Stimulated activated CD4-positive, alpha-beta T cell treated with anti-CD3 and anti-CD28 coated beads, Interleukin-1b, Interleukin-23, amount 100 ng/mL, for 24 hours (primary cell): ENCODE measurements at places on chromosomes 2 and 18.
A peak's percentile ranks its signal among the peaks of the same experiment; 100 is the strongest.

GRCh38 chr2:7405861-7406715 is 488.9 kb downstream of the RNF144A start:
- no peak for DNase-seq

GRCh38 chr2:178579006-178579405 is 98.7 kb downstream of the PLEKHA3 start:
- DNase-seq: no peak

DNA sequence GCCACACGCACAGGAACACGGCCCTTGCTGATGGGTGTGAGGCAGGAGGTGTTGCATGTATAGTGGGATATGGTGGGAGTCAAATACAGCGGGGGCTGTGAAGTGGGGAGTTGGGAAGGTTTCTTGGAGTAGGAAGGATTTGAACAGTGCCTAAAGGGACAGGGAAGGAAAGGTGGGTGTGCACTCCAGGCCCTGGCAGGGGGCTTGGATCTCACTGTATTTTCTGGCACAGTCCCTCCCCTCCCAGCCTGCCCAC is 6.9 kb downstream of the RAB31 start:
- DNase-seq: no peak

DNA sequence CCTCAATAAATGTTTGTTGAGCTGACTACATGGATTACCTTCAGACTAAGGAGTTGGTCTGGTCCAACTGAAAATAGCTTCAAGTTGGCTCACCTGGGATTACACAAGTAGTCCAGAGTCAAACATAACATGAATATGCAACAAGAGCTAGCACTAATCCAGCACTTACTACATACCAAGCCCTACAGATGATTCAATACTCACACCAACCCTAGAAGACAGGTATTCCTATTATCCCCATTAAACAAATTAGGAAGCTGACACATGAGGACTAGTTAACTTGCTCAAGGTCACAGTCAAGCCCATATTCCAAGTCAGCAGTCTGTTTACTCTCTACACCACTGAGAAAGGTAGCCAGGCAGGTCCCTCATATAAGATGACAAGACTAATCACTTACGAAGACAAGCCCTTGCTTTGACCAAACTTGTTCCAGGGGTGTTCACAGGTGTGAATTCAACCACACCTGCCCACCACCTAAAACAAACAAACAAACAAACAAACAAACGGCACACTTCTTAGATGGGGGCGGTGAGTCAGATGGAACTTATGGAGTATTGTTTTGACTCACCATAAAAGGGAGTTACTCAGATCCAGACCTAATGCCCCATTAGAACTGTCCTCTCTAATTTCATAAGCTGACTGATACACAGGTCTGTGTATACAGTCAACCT is 29.1 kb downstream of the TMEM131 start:
- DNase-seq: no peak

GRCh38 chr2:122261911-122262310 is 506.5 kb downstream of the TSN start:
- no peak for DNase-seq

DNA sequence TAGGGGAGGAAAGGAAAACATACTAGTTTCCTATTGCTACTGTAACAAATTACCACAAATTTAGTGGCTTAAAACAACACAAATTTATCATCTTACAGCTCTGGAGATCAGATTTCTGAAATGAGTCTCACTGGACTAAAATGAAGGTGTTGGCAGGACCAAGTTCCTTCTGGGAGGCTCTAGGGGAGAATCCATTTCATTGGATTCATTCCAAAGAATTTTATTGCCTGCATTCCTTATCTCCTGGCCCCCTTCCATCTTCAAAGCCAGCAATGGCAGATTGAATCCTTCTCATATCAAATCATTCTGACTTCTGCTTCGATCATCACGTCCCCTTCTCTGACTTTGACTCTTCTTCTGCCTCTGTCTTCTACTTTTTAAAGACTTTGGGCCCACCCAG is 250.9 kb downstream of the IRS1 start:
- no peak for DNase-seq

- DNase-seq: no peak
These were observed 76.7 kb downstream of the PHLPP1 start for GRCh38 chr18:62792016-62792415.

- no peak for DNase-seq
These were observed 65.6 kb downstream of the ATP8B1 start for GRCh38 chr18:57737400-57738060.

DNA sequence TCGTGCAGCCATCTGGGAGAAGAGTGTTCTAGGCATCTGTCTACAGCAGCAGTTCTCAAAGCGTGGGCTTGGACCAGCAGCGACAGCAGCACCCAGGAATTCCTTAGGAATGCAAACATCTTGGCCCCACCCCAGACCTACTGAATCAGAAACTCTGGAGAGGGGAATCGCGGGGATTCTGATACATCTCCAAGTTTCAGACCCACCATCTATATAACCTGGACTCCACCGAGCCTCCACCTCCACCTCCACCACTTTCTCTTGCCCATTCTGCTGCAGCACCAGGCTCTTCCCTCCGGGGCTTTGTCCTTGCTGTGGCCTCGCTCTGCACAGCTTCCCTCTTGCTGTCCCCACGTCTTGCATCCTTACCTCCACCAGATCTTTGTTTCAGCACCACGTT is 256.4 kb downstream of the BCL2 start:
- DNase-seq: no peak

DNA sequence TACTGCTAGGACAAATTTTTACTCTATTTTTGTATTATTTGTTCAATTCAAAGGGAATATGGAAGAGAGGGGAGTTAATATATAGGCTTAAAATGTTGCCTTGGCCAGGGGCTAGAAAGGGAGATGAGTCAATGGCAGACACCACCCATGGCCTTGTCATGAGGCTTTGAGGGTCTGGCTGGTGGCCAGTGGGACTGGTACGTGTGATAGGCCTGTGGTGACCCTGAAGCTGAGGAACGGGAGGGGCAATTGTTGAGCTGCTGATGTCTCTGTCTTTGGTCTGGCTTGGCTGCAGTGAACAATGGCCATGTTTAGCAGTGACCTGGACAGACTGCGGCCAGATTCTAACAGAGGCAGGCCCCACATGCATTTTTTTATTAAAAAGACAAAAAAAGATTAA is 18.5 kb downstream of the GKN1 start:
- DNase-seq: no peak

- no peak for DNase-seq
These were observed 26.2 kb upstream of the MBOAT2 start for GRCh38 chr2:9029721-9030120.

GRCh38 chr2:105494683-105495425 is 96.0 kb upstream of the FHL2 start:
- no peak for DNase-seq

GRCh38 chr2:152012697-152013096 is 86.1 kb downstream of the CACNB4 start:
- DNase-seq: no peak

DNA sequence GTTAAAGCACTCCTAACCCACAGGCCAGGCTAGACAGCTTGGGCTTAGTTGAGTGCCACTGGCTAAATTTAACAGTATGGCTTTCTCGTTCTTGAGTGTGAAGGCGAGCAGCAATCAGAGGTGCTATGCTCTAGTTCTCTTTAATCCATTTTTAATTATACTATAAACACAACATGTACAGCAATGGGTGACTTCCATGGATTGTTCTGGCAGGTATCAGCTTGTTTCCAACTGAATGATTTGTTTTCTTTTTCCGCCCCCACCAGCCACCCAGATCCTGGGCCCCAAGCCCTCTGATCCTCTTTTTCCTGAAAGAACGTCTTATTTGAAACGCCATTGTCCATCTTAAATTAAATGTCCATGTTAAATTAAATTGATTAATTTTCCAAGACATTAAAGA is 244.8 kb downstream of the IKZF2 start:
- DNase-seq: no peak

GRCh38 chr2:149167001-149167780 is 128.7 kb downstream of the LYPD6B start:
- peak; percentile 17 for DNase-seq

DNA sequence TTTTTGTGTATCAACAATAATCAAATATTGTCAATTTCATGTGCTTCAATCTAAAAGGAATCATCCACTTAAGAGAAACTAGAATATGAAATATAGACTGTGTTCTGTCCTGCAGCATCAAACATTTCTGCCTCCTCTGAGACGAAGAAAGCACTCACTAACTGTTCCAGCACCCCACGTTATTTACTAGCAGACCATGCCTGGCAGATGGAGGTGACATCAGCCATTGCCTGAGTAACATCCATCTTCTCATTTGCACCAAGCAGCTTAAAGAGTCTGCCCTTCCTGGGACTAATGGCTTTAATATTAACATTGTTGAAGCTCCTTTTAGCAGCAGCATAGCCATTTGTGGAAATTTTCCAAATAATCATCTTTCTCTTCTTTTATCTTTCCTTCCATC is 25.7 kb downstream of the SGPP2 start:
- DNase-seq: no peak

- DNase-seq: no peak
These were observed 167.8 kb upstream of the APCDD1 start for GRCh38 chr18:10286580-10287150.

DNA sequence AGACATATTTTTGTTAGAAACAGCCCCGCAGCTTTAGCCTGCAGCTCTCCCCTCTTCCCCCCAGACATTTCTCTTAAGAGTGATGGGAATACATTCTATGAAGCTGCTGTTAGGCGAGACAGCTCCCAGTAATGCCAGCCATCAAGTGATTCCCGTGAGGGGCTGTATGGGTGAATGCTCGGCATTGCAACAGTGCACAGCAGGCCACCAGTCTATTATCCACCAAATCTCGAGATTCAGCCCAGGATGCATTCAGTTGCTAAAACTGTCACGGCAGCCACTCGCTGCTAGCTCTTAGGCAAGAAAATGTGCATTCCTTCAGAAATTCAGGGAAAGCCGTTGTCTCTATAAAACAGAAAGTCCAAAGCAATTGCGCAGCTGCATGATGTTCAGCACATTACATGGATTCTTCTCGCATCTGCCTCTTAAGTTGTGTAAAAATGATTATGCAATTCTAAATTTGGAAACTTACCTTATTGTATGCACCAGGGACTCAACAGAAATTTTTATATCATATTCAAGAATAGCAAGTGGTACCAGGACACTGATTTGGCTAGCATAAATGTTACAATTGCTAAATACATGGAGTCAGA is 211.3 kb upstream of the ARL4C start:
- no peak for DNase-seq

GRCh38 chr18:8300751-8301410 is 308.4 kb upstream of the RAB12 start:
- no peak for DNase-seq

DNA sequence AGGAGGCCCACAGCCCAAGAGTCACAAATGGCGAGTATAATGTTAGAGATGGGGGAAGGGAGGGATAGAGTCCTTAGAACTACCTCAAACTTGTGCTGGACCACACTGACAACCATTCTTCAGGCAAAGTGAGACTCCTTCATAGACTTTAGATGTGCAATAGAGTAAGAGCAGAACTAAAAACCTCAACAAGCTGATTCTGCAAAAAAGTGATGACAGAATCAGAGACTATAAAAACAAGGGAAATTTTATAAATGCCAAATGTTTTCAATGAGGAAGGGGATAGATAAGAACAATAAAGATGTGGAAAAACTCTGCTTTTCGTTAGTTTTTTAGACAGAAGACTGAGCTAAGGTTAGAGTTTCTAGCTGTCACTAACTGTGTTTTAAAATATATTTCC is 17.7 kb downstream of the SMC6 start:
- DNase-seq: no peak

DNA sequence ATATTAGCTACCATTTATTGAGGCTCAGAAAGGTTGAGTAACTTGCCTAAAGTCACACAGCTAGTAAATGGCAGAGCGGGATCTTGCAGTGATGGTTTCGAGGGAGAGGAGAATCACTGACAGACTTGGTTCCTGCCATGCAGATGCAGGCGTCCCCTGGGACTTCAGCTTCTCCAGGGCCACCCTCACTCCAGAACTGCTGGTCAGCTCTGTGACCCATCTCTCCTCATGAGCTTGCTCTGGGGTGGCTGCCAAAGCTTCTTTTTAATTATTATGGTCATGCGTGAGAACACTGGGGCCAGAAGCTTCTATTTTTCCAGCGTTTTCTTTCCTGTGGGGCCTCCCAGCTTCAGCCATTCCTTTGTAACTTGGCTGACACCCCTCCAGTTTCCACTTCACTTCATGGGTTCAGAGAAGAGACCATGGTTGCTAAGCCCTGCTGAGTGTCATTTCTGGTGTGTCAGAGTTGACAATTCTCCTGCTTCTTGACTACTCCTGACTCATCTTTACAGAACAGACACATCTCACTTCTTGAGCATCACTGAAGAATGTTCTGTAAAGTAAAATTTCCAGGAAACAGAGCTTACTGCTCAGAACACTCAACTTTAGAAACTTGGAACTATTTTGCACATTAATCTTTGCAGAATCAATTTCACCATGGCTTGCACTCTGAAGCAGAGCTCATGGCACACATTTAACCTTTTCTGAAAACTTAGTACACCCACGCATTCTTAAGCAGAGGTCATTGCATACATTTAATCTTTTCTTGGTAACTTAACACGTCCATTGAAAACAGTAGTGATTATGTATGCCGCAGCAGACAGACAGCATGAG is 70.4 kb downstream of the IL1R2 start:
- DNase-seq: no peak

DNA sequence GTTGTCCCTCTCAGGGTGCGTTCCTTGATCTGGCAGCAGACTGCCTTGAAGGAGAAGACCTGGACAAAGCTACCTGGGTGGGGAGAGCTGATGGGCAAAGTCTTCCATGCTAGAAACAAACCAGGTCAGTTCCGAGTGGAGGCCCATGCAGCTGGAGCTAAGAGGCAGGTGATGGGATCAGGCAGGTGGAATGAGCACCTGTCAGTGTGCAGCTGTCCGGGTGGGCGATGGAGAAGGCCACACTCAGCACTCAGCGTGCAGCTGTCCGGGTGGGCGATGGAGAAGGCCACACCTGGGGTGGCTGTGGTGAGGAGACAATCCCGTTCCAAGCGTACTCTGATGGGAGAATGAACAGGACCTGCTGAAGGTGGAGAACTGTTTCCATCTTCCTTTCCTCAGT is 237.3 kb upstream of the MYT1L start:
- DNase-seq: no peak

- no peak for DNase-seq
These were observed 3.5 kb upstream of the BCL2 start for GRCh38 chr18:63322908-63323634.

DNA sequence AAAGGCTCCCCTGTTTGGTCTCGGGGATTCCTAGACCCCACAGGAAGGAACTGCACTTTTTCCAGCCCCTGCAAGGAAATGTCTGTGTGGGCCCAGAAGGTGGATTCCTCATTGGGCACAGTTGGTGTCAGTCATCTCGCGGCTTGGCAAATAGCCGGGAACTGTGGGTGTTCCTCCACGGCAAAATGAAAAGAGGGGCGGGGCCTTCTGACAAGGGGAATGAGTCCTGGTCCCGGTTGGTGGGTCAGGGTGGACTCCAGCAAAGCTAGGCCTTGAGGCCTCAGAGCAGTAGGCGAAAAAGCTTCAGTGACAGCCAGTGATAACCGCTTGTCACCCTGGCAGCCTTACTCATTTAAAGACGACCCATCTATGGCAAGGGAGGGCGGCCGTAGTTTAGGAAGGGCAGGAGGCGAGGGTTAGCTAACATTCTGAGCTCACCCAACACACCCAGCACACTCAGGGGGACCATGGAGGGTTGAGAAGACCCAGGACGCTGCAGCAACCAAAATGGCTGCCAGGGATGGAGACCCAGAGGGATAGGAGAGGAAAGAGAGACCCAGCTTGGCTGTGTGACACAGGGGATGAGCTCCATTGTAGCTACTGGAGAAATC is 16.5 kb downstream of the SLC4A3 start:
- no peak for DNase-seq
